ENCODE measurements at places on chromosomes 4 and X.

- no peak for DNase-seq
Observed at GRCh38 chrX:79408623-79409322, 41.6 kb upstream of the ITM2A start.

GRCh38 chr4:37693450-37694190 lies 7.4 kb upstream of the RELL1 start:
- no peak for DNase-seq

- no peak for DNase-seq
Observed at GRCh38 chr4:37847311-37847884, 20.9 kb downstream of the PGM2 start.

GRCh38 chr4:156830351-156830750 lies 141.2 kb downstream of the PDGFC start:
- no peak for DNase-seq

DNA sequence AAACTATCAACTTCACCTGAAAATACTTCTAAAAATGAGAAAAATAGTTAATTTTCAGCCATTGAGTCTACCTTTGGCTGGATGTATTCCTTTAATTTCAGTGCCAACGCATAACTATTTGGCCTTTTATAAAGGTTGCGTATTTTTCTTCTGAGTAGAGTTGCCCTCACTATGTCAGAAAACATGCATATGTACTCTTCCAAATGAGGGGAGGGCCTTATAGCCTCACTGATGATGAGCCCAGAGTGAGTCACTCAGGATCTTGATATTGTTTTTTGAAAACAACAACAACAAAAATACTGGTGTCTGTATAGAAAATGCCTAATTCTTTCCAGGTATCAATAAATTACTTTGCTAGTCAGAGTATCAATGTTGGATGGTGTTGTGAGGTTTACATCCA lies 349.3 kb downstream of the FBXO8 start:
- no peak for DNase-seq

DNA sequence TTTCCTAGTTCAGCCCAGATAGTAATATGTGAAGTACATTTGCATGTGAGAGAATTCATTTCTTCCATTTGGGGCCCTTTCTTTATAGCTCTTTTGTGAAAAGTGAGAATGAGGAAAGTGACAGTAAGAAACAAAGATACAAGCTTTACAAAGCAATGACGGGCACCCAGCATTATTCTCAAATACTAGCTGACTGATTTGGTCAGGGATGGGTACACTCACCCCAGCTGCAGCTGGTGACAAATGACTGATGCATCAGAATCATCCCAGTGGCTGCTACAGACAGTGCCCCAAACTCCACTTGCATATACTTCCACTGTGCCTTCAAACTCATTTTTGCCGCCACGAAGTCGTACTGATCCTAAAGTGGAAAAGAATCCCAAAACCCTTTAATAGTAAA lies 14.8 kb downstream of the PRSS12 start:
- no peak for DNase-seq

GRCh38 chrX:121050781-121051180 lies 3.4 kb downstream of the GLUD2 start:
- no peak for DNase-seq

GRCh38 chr4:139633195-139633594 lies 32.4 kb upstream of the MGST2 start:
- DNase-seq: no peak

DNA sequence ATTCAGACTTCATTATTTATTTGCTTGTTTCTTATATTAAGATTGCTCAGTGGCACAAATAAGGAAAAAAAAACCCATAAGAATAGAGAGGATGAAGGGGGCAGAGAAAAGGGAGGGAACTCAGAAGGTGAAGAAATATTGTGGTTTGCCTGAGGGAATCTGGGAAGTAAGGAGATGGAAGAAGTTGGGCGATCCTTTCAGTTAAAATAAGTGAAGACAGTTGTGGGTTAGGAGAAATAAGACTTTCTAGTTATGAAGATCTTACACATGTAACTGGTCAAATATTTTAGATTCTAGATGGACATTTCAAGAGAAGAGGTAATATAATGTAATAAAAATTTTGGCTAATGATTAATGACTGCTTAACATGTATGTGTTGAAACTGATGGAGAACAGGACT lies 138.7 kb upstream of the LIMCH1 start:
- no peak for DNase-seq

DNA sequence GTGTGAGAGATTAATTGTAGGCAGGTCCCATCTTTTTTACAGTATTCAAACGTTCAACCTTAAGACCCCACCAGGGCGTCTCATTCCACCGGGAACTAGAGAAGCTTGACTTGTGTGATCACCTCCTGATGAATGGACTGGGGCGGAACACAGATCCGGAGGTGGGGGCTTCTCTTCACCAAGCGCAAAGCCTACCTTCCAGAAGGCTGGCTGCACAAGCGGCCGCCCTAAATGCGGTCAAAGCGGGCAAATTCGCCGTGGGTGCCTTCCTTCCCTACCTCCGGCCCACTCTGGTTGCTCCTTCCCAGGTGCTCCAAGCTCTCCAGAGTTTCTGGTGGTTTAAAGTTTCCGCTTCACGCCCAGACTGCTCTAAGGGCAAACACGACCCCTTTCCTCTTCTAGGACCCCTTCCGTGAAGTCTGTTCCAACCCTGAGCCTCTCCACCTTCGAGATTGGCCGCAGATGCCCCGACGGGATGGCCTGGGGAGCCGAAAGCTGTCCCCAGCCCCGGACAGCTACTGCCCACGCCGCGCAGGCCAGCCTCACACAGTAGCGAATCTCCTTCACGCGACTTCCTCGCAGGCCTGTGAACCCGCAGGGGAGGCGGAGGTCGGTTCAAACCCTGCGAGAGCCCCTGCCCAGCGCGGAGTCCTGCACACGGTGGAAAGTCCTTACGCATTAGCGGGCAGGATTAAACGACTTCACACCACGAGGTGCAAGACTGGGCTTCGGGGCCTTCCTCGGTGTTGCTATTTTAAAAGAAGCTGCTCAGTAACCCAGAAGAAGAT lies 1.6 kb upstream of the WWC2 start:
- DNase-seq: no peak

DNA sequence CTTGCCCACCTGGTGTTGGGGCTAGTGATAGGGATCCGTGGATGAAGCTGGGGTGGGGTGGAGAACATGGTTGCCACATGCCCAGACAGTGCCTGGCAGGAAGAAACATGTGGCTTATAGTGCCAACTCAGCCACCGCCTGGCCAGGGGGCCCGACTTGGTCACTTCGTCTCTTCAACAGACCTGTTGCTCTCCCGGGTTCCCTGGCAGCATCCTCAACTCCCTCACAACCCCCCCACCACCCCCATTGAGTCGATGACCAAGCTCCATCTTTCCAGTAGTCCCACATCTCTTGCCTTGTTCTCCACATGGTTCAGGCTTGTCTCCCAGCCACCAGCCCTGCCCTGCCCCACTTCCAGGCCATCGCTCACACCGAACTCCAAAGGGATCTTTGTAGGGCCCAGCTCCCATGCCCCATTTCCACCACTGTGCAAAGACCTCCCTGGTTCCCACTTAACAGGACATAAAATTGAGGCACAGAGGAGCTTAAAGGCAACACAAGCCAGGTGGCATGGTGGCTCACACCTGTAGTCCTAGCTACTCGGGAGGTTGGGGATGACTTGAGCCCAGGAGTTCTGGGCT lies 7.8 kb downstream of the PNCK start:
- DNase-seq: no peak

- DNase-seq: no peak
Observed at GRCh38 chr4:177489471-177490246, 47.4 kb upstream of the AGA start.

- DNase-seq: no peak
Observed at GRCh38 chrX:27465036-27465435, 1.9 kb upstream of the PPP4R3C start.

- no peak for DNase-seq
Observed at GRCh38 chrX:134745636-134746409, 87.6 kb upstream of the PLAC1 start.

- no peak for DNase-seq
Observed at GRCh38 chr4:37662251-37662650, 23.9 kb downstream of the RELL1 start.

DNA sequence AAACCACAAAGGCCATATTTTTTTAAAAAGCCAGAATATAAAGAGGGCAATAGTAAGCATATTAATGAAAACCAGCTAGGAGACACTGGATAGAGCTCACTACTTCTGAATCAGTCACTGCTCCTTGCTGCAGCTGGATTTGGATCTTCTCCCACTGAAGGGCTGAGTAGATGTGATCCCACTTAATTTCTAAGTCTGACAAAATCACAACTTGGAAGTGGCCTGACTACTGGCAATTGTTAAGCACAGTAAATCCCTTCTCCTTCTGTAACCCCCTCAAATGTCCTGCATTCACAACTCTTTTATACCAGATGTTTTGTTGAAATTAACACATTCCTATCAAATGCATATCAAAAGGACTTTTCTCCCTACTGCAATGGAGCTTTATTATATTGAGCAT lies 72.9 kb downstream of the AMMECR1 start:
- no peak for DNase-seq

DNA sequence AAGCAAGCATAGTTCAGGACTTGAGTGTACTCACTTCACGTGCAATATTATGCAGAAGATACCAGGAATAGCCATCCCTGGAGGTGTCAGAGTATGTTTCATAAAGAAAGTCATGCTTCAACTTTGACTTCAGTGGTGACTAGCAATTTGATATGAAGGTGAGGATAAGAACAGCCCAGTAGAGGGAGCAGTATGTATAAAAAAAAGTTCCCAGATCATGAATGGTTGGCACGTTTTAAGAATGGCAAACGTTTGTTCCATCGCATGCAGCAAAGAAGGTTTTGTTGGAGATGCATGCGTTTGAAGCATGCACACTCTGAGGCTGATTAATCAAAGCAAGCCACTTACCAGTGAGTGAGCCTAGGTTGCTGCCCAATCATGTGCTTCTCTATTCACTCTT lies 33.5 kb upstream of the SLITRK4 start:
- no peak for DNase-seq

GRCh38 chrX:153646620-153647373 lies at the start of gene DUSP9:
TSS of gene DUSP9 (plus strand) at chrX:153647203. CDS start at chrX:153647954, 751 bp downstream.
- DNase-seq: no peak

DNA sequence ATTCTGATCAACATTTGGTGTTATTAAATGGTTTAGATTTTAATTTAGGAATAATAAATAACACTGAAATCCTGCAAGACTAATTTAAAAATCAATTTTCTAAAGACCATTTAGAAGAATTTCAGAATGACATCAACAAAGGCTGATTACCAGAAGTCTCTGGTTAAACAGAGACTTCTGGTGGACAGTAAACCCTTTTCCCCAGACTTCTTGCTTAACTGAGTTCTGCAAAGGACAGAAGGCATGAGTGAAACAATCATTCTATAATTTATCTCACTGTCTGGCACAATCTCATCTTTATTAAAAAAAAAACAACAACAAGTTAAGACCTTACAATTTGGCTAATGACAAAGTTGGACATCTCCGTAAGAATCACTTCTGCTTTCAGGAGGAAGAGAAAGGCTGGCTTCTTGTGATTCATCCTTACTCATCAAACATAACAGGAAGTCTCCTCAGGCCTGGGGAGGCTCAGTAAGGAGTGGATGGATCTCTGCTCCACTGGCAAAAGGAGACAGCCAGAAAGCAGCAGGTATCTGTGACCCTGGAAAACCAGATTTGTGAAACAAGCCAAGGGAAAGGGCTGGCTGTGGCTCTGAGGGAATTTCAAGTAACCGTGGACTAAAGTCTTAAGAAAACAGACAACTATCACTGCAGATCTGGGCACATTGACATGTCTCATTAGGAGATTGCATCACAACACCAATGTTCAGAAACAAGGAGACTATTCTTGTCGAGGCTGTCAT lies 908 bp upstream of the TLR6 start:
- no peak for DNase-seq

GRCh38 chr4:150206954-150207353 lies 128.7 kb downstream of the DCLK2 start:
- DNase-seq: no peak

All from caudate nucleus (tissue), 63 donors.